ENCODE measurements at places on chromosomes 1 and 21.

- DNase-seq = no peak
Measured at GRCh38 chr21:31622397-31622796, 37.1 kb upstream of the SOD1 start.

DNA sequence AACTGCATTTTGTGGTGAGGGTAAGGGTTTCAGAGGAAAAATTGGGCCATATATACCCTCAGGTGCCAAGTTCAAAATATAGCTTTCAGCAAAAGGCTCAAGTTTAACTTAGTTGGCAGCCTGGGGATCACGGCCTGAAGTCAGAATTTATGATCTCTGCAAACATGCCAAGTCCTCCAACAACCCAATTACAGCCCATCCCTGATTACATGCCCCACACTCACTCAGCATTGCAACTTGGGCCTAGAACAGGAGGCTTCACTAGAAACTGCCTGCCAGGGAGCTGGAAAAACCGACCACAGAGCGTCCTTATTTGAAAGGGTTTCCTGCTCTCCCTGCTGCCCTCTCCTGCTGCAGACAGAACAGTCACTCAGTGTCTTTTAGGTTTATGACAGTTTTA lies 12.4 kb downstream of the FYB2 start:
- DNase-seq = no peak

GRCh38 chr1:206735553-206736031 lies 35.0 kb upstream of the IL19 start:
- no peak for DNase-seq

GRCh38 chr21:14995695-14996490 lies 68.9 kb downstream of the NRIP1 start:
- no peak for DNase-seq

- no peak for DNase-seq
Measured at GRCh38 chr21:17981060-17981740, 162.0 kb upstream of the C21orf91 start.

GRCh38 chr1:60341274-60341673 lies 267.7 kb upstream of the C1orf87 start:
- no peak for DNase-seq

GRCh38 chr1:28804071-28804470 lies 7.9 kb upstream of the OPRD1 start:
- no peak for DNase-seq

GRCh38 chr1:234602334-234603220 lies 7.4 kb downstream of the IRF2BP2 start:
- DNase-seq = peak; percentile 91
